ENCODE measurements at places on chromosomes 11 and 22. TPM values are rescaled to one million over a fixed set of nuclear protein-coding genes. Genes with fewer than 3 reads are reported as not detected.

DNA sequence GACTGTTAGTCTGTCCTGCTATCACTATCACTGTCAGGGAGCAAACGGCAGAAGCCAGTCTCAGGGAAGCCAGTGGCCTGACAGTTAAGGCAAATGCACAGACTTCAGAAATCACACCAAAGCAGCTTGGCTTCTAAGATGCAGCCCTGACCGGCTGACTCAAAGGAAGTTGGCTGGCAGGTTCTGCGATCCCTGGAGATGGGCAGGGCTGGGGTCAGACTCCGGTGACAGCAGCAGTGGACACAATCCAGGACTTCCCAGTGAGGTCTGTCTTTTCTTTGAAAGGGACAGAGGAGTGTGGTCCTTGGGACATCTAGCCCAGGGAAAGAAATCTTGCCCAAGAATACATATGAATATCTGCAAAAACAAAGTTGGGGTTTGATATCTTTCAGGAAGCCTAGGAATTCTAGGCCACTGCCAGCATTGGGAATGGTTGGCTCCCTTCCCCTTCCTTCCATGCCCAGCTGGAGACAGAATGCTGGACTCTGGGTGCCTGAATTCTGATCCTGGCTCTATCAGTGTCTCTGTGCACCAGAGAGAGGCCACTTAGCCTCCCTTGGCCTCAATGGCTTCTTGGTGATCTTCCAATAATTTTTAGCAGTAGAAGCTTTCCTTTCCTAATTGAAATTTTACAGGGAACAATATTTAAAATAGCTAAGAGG lies 108.9 kb downstream of the KIRREL3 start:
- no peak for DNase-seq

DNA sequence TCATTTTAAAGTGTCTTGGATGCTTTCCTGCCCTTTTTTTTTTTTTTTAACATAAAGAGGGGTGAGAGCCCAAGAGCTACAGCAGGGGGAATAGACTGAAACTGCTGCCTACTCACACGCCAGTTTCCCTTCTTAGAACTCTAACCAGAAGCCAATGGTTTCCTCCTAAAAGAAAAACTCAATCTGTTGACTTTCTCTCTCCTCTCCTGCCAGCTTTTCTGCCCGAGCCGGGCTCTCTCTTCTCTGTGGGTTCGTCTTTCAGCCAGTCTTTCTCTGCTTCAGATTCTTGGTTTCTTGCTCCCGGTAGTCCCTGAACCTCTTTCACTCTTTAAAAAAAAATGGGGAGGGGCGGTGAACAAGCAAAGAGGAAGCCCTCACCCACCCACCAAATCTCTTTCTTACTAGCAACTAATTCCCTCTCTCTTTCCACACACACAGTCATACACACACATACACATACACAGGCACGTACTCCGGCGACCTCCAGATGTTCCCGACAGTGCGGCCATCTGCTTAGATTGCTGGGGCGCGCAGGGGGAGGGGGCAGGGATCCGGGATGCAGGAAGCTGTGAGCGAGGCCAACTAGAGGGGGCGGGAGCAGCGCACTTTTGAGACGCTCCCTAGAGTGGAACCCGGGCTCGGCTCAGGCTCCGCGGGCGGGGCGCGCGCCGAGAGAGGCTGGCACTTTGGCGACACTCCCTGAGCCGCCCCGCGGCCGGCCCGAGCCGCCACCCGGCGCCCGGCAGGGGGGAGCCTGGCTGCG lies 444 bp upstream of the TSKU start:
- DNase-seq: peak; percentile 89

DNA sequence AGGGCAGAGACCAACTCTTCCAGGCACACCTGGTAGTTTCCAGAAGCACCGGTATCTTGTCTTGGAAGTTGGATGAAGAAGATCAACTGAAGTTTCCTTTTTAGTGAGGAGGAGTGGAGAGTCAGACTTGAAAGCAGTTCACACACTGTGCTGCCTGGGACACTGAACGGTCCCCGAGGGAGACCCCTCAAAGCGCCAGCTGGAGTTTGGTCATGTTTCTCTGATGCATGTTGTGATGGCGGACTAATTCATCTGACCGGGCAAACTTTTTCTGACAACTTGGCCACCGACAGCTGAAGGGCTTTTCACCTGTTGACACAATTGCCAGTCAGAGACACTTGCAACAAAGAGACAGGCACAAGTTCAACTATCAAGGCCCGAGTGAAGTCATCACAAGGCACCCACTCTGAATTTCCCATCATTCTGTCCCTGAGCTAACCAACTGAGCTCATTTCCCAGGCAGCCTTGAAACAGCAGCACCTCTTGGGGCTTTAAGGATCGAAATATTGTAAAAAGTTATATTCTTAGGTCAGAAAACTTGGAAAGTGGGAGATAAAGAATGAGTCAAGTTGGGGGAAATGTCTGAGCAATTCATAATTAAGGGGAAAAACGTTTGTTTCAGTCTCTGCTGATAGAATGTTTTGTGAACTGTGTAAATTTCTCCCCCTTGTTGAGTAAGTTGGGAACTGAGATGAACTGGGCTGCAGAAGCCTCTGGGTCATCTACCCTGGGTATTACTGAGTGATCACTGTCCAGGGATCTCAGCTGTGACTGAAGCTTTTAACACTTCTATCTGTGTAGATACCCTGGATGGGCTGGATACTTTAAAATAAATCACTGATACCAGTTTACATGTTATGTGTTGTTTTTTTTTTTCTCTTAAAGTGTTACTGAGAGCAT lies 46.2 kb downstream of the WT1 start:
- no peak for DNase-seq

DNA sequence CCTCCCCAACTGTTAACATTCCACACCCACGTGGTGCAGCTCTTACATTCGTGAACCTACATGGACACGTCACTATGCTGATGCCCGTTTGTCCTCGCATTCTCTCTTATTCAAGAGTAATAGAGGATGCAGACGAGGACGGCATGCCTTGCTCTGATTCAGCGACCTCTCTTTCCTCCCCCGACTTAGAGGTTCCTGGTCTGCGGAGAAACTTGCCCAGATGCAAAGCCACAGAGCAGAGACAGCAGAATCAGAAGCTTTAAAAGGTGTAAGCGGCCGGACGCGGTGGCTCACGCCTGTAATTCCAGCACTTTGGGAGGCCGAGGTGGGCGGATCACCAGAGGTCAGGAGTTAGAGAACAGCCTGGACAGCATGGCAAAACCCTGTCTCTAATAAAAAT lies 288.0 kb downstream of the NTM start:
- no peak for DNase-seq

DNA sequence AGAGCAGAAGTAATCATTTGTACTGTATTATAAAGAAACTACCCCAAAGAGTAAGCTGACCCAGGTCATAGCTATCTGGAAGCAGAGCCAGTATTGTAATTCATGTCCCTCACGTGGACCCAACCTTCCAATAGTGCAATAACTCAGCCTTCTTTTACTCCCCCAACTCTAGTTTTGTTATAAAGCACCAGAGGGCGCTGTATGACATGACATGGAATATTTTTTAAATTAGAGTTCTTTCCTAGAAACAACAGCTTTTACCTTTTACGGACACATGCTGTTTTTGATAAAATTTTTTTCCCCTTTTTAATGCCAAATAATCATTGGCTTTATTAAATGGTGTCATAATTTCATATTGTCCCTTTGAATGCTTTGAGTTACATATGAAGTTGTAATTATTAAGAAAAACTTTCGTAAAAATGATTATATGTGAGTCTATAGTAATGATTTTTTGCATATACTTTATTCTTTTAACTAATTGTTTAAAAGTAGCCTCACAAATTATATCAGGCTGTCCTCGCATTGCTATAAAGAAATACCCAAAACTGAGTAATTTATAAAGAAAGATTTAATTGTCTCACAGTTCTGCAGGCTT lies 76.9 kb downstream of the DKK3 start:
- DNase-seq: peak; percentile 38

GRCh38 chr11:77127235-77127911 lies 673 bp upstream of the MYO7A start:
- peak; percentile 30 for DNase-seq

GRCh38 chr22:32005453-32005852 lies 37.6 kb upstream of the SLC5A1 start:
- DNase-seq: no peak

DNA sequence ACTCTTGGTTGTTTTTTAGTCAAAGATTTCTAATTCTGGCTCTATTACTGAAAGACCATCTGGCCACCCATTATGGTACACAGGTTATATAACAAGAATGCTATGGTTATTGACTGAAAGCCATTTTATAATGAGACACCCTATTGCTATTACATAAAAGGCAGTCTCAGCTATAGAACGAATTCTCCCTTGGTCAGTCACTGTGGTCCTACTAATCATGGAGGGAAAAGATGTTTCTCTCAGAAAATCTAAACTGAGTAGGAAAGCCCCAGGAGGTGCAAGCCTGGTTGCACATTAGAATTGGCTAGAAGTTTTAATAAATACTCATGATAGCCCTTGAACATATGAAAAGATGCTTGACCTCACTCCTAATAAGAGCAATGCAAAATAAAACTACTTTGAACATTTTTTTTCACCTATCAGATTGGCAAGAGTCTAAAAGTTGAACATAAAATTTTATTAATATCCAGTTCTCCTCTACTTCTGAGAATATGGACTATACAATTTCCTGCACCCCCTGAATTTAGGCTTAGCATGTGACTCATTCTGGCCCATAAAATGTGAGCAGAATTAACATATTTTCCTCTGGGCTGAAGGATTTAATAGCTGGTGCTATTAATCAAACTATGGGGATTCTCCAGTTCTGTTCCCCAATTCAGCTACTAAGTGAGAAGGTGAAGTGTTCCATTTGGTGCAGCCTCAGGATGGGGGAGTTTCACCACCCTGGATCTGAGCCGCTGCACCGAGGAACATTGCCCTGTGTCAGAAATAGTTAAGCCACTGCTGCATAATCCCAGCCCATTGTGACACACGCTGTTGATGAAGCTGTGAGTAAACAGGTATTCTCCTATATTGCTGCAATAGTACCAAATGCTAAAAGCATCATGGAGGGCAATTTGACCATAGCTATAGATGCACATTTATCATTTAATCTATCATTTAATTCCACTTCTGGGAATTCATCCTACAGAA lies 11.5 kb upstream of the CRKL start:
- no peak for DNase-seq

DNA sequence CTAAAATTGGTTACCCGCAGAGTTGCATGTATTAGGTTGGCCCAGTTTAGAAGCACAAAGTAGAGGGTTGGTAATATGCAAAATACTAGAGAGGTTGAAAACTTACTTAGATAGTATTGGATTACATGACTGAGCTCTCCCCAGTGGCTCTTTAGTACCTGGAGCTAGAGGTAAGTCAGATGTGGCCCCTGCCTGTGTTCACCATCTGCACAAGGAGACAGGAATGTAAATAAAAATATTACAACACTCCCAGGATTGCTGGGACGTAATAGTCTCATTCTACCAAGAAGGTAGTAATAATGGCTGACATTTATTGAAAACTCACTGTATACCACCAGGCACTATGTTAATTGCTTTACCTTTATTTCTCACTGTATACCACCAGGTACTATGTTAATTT lies 129.6 kb downstream of the SLC17A6 start:
- DNase-seq: no peak

GRCh38 chr11:34124885-34125668 lies 19.6 kb downstream of the NAT10 start:
- no peak for DNase-seq

- peak; percentile 67 for DNase-seq
These were observed 117.4 kb downstream of the SGSM3 start for GRCh38 chr22:40487663-40488249.

Gene OR8A1
- not detected for total RNA-seq

Gene KCNK4
- 0.92 TPM for total RNA-seq
